ENCODE measurements at places on chromosomes 3 and 15.

- no peak for DNase-seq
Observed at GRCh38 chr15:60745469-60746061, 266.6 kb upstream of the ICE2 start.

GRCh38 chr3:65788461-65788860 is 250.3 kb downstream of the MAGI1 start:
- DNase-seq = no peak

DNA sequence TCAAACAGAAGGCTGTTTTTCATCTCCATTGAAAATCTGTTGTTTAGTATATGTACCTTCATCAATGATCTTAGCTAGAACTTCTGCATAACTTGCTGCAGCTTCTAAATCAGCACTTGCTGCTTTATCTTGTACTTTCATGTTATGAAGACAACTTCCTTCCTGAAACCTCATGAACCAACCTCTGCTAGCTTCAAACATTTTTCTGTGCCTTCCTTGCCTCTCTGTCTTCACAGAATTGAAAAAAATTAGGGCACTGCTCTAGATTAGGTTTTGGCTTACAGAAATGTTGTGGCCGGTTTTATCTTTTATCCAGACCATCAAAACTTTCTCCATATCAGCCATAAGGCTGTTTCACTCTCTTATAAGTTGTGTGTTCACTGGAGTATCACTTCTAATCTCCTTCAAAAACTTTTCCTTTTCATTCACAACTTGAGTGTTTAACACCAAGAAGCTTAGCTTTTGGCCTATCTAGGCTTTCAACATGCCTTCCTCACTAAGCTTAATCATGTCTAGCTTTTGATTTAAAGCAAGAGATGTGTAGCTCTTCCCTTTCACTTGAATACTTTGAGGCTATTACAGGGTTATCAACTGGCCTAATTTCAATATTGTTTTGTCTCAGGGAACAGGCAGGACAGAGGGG is 78.6 kb downstream of the IGSF11 start:
- DNase-seq = peak; percentile 44

GRCh38 chr15:48975472-48976419 is 12.0 kb upstream of the SHC4 start:
- peak; percentile 65 for DNase-seq

DNA sequence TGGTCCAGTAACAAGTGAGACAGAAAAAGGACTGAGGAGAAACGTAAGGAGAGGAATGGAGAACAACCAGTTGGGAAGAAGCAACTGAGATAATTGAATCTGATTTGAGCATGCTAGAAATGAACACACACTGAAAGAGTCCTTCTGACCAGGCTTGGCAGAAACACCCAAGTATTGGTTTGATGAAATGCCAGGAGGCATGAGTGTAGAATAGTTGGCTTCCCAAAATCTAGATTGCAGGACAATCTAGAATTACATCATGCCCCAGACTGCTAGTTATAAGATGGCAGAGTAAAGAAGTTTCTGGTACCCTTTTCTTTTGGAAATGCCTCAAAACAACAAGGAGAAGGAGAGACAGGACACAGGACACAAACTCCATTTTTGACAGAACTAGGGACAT is 189.7 kb upstream of the STT3B start:
- DNase-seq = no peak

- no peak for DNase-seq
Observed at GRCh38 chr15:79209690-79210089, 72.8 kb upstream of the ANKRD34C start.

DNA sequence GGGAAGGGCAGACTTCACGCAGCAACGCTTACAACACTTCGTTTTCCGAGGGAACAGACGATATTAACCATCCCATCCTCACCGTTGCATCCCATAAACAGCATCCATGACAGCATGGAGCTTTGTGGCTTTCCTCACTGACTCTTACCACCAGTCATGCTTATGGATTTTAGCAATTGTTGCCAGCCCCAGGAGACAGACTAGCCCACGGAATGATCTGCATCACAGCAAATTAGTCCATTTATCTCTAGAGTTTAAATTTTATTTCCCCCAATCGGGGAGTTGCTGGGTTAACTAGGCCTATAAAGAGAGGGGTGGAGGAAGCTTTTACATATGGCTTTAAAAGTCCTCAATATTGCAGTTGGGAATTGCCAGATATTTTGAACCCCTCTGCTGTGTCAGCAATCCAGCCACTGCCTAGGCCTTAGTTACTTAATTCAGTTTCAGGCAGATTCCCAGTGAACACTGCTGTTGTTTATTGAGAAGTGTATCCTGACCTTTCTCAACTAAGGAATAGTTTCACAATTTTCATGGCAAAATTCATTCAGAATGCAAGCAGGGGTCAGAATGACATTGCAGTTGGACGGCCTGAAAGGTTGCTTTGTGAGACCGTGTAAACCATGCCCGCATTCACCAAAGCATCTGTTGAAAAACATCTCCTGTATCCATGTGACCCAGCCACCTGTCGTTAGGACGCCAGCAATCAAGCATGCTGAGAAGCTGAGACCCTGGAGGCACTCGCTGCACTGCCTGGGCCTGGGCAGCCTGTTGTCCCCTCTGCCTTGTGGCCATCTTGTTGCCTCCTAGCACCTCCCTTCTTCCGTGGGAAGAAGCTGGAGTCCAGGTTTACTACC is 397.4 kb upstream of the TPM1 start:
- no peak for DNase-seq

- DNase-seq = no peak
Observed at GRCh38 chr15:68658641-68659358, 80.0 kb downstream of the CORO2B start.

DNA sequence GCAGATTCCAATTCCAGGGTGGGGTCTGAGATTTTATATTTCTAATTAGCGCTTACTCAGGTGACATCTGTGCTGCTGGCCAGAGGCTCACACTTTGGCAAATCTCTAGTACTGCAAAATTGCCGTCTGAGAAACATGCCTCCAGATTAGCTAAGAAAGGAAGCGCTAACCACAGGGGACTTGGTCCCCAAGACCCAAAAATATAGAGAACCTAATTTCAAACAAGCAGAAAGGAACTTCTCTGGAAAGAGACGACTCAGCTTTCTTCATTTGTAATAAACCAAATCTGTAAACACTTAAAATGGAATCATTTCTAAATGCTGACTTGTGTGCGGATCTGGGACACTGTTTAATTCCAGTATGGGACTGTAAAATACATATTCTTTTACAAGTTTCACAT is 55.7 kb downstream of the B3GNT5 start:
- no peak for DNase-seq

DNA sequence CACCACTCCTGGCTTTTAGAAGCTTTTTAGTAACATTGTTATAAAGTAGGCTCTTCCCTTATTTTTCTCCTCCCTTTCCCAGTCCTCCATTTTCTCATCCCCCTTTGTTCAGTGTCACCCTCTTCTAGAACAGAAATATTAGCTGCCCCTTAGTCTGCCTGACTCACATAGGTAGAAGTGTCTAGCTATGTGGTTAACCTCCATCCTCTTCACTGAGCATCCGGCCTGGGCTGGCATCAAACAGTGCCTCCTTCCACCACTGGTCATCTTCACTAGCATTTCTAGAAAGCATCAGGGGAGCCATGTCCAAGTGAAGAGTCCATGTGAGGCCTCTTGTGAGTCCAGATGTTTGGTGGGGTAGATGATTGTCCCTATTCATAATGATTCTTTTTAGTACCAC is 70.0 kb upstream of the SKOR1 start:
- DNase-seq = no peak

GRCh38 chr3:24604215-24604614 is 109.6 kb upstream of the THRB start:
- DNase-seq = no peak

GRCh38 chr3:49132437-49133225 is at the start of gene LAMB2:
LAMB2 (minus strand) TSS chr3:49133050; CDS start chr3:49132867, 183 bp downstream.
- no peak for DNase-seq

DNA sequence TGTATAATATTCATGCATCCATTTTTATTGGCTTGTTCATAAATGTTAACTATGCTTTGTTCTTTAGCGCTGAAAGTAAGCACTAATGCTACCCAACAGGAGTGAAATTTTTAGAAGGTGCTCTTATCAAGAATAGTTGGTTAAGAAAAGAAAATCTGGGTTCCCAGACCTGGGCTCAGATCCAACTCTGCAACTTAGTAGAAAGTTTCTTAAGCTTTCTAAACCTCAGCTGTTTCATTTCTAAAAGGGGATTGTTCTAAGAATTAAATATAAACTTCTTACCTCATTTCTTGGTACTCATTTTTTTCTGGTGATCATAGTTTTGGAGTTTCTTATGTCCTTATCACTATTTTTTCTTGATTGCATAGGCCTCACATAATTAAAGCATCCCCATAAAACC is 12.1 kb downstream of the ARPP21 start:
- DNase-seq = no peak

GRCh38 chr15:80060356-80061006 is 1.0 kb downstream of the ZFAND6 start:
- peak; percentile 34 for DNase-seq

GRCh38 chr3:164679245-164679644 is 399.1 kb downstream of the SI start:
- no peak for DNase-seq

DNA sequence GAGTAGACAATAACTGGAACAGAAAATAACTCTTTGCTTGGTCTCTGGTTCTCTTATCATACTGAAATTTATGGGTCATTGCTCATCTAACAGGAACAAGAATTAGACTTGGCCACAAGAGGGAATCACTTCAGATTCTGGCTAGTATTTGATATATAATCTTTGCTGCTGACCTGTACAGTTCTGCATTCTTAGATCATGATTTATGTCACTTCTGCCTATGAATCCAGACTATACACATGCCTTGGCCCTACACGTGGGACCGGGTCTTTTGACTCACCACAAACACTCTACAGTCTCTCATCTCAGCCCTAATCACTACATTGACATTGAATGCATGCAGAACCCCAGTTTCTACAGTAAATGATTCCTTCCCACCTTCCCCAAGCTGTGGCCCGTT is 162.5 kb upstream of the SOX2 start:
- no peak for DNase-seq

DNA sequence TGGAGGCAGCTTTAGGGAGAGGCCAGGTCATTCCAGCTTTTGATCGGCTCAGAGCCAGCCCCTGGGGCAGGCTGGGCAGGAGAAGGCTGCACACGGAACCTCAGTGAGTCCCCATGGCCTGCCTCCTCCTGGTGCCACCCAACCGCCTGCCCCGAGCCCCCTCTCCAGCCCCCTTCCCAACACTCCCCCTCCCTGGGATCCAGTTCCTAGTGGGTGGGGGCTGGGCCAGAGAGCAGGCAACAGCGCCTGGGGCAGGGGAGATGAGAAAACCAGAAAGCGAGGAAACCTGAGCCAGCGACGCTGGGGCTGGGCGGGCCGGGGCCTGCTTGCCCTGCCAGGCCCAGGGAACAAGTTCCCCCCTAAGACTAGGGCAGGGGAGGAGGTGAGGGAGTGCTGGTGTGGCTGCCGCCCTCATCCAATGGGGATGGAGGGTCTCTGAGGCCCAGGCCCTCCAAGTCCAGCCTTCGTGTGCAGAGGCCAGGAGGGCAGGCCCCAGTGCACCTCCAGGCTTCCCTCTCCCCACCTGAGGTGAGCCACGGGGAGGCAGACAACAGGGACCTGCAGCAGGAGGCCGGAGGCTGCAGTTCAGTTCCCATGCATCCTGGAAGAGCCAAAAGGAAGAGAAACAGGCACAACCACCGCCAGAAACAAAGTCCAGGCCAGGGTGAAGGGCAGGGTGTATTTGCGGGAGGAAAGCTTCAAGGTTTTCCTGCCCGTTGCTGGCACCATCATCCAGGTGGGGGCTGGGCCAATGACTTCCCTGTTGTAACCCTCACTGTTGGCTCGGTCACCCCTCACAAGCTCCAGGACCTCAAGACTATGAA is 4.0 kb upstream of the SEMA3F start:
- DNase-seq = no peak

GRCh38 chr15:38516626-38517025 is 48.0 kb downstream of the RASGRP1 start:
- no peak for DNase-seq

GRCh38 chr15:60618206-60618605 is 139.3 kb upstream of the ICE2 start:
- no peak for DNase-seq

DNA sequence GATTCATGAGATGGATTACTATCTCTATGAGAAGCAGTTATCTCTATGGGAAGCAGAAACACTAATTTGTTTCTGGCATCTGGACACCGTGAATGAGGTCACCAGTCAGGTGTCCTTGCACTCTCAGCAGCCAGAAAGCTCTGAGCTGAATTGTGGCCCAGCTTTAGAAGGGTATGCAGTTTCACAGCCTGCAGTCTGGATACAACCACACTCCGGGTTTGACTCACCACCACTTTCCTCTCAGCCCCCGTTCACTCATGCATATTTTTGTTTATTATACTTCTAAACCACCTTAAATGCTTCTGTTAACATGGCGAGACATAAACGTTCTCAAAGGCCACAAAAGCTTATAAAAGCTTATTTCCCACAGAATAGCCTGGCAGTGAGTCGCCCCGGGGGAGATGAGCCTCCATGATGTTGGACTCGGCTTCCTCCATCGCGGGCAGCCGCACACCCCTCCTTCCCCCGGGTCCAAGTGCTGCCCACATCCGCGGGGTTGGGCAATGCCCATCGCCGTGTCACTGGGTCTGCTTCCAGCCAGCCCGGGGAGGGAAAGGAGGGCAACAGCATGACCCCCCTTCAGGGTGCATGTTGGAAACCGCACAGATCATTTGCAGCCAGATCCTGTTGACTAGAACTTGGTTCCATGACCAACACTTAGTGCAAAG is 16.8 kb upstream of the SLC41A3 start:
- DNase-seq = no peak

- no peak for DNase-seq
Observed at GRCh38 chr3:27723815-27724458, 1.8 kb upstream of the EOMES start.

DNA sequence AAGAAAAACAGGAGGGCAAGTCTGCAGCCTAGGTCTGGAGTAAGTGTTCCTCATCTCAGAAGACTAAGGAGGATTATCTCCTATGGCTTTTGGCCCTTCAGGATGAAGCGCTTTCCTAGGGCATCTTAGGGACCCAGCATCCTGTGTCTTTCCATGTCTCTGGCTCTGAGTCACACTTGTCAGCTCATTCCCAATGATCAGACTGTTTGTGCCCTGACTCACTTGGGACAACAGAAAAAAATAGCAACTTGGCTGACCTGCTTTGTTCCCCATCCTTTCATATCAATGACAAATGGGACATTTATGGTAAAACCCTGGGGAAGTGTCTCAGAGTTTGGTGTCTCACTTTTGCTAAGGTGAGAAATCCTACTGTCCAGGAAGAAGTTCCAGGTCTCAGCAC is 76.2 kb upstream of the OXTR start:
- no peak for DNase-seq

GRCh38 chr3:46640927-46641326 is 28.6 kb downstream of the FAM240A start:
- DNase-seq = no peak

GRCh38 chr15:29062179-29062591 is 176.4 kb downstream of the APBA2 start:
- no peak for DNase-seq

- DNase-seq = no peak
Observed at GRCh38 chr3:116994351-116994879, 284.8 kb downstream of the TUSC7 start.

GRCh38 chr3:23115171-23115877 is 87.8 kb upstream of the UBE2E2 start:
- DNase-seq = no peak

All from CD4-positive, alpha-beta T cell treated with Interleukin-17A for 1 hour (primary cell).